ENCODE measurements at places on chromosomes 4 and X.

- DNase-seq, result no peak
Measured at GRCh38 chr4:98581126-98581525, 77.3 kb downstream of the TSPAN5 start.

GRCh38 chr4:17187003-17187402 lies 288.6 kb upstream of the LDB2 start:
- no peak for DNase-seq

- DNase-seq, result no peak
Measured at GRCh38 chr4:37770016-37770415, 56.5 kb upstream of the PGM2 start.

- DNase-seq, result no peak
Measured at GRCh38 chr4:71472946-71473345, 134.1 kb downstream of the SLC4A4 start.

GRCh38 chr4:16617435-16617834 lies 281.0 kb downstream of the LDB2 start:
- no peak for DNase-seq

DNA sequence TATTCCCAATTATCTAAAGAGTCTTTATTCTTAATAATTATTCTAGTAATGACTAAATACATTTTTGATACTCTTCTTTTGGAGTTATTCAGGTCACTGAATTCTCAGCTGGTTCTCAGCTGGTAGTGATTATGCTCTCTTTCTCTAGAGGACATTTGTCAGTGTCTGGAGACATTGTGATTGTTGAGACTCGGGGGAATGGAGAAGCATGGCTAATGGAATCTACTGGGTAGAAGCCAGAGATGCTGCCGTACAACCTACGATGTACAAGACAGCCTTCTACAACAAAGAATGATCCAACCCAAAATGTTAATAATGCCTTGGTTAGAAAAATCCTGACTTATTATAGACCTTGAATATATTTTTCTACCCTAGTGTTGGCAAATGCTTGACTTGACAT lies 149.2 kb upstream of the ANKRD50 start:
- DNase-seq, result no peak

DNA sequence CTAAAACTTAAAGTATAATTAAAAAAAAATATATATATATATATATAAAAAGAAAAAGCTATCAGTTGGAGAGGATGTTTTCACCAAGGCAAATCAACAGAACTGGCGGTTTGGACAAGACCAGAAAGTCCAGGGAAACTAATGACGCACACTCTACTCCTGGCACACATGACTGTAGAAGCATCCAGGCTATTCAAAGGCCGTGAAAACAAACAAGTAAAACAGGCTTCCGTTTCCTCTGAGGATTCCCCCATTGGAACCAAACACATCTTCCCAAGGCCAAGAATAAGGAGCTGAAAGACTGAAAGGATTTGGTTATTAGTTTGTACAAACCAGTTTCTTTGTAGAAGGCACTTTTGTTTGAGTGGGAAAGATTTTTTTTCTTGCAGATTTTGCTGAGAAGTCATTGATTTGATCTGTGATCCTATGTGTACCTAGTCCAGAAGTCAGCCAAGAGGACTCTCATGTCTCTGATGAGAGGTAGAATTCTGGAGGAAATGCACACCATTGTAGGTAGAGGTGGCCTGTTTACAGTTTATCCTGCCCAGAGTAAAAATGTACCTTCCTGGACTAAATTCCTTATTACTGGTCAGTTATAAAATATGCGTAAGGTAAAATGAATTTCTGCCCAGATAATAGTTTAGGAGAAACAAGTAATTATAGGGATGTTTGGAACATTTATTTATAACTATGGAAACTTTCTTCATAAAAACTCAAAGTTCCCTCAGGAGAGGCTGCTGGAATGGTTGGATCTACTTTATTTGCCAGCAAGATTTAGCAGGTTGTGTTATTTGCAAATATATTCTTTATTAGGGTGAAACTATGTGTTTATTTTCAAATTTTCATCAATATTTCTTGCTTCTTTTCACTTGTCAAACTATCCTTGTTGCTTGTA lies 66.5 kb downstream of the DMP1 start:
- DNase-seq, result no peak

GRCh38 chr4:129641179-129641578 lies 545.2 kb downstream of the C4orf33 start:
- DNase-seq, result peak; percentile 13

DNA sequence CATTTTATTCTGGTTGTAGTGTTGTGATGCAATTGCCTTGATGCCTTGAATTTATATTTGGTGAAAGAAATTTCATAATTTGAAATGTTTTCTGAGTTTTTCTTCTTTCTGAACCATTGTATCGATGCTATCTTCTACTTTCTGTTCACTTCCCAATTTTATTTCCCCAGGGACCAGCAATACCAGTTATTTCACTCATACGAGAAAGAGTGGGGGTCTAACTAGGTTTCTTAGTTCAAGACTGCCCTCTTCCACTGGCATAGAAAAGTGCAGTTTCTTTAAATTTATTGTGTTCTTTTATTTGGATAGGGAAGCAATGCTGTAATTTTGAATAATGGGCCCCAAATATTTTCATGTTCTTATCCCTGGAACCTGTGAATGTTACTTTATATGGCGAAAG lies 544.0 kb upstream of the ADGRL3 start:
- no peak for DNase-seq

- DNase-seq, result no peak
Measured at GRCh38 chrX:41722816-41723618, 964 bp upstream of the GPR82 start.

- no peak for DNase-seq
Measured at GRCh38 chr4:54571293-54572151, 86.2 kb upstream of the KIT start.

- no peak for DNase-seq
Measured at GRCh38 chr4:9820343-9820742, 38.9 kb downstream of the DRD5 start.

GRCh38 chr4:53376900-53377299 lies 541 bp upstream of the FIP1L1 start:
- no peak for DNase-seq

DNA sequence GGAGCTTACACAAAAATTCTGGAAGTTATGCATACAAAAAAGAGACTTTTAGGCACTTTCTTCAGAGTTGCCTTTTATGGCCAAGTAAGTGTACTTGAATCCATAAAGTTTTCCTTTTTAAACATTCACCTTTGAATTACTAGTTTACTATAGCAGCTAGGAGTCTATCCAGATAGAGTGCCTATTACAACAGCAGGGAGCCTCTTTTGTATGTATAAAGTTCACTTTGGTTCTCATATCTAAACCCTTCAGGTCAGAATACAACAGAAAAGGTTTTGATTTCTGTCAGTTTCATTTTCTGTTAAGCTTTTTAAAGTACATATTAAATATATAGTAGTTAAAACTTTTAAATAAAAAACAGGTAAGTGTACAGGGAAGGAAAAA lies 51.4 kb upstream of the IL13RA1 start:
- no peak for DNase-seq

- DNase-seq, result no peak
Measured at GRCh38 chr4:4472344-4472958, 69.4 kb downstream of the STX18 start.
